GOT3 (cell line): ENCODE measurements at places on chromosomes 12 and 14.
A peak's percentile ranks its signal among the peaks of the same experiment; 100 is the strongest.

GRCh38 chr12:91057368-91058165 is at the start of gene KERA:
TSS of gene KERA (minus strand) at chr12:91058024. CDS start at chr12:91056281, 1,743 bp downstream.
- no peak for DNase-seq

- DNase-seq: no peak
Measured at GRCh38 chr14:101175731-101176534, 272.4 kb upstream of the RTL1 start.

- DNase-seq: no peak
Measured at GRCh38 chr14:60807971-60808370, 73.4 kb downstream of the MNAT1 start.

- no peak for DNase-seq
Measured at GRCh38 chr12:77678621-77679020, 152.1 kb upstream of the NAV3 start.

GRCh38 chr14:90373887-90374286 is 22.9 kb upstream of the CALM1 start:
- DNase-seq: no peak

GRCh38 chr14:101716077-101716950 is 45.2 kb upstream of the PPP2R5C start:
- no peak for DNase-seq

DNA sequence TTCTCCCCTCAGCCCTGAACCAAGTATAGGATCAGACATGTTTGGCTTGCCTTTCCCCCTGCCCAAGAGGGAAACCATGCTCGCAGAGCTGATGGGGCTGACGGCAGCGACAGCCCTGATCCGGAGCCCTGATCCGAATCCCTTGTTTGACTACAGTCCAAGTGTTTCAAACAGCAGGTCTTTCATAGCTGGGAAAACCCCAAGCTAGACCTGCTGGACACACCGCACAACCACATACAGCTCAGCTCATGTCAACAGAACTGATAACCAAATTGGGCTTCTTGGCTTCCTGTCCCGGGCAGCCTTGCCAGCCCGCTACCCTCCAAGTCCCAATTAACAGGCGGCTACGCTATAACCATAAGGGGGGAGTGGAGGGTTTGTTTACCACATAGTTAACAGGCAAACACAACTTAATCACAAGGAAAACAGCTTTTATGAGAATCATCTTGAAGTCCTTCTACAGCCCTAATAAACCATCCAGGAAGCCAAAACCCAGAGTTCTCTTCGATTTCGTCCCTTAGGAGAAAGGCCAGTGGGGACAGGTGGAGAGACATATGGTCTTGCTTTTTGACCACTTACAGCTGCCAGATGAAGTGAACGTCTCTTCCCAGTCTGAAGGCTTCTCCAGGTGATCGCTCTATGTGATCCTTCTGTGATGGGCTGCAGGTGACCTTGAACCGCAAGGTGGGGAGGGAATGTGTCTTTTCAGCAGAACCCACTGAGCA is 64.5 kb upstream of the MANSC4 start:
- no peak for DNase-seq

GRCh38 chr14:30620178-30620577 is 1.9 kb upstream of the SCFD1 start:
- DNase-seq: no peak

DNA sequence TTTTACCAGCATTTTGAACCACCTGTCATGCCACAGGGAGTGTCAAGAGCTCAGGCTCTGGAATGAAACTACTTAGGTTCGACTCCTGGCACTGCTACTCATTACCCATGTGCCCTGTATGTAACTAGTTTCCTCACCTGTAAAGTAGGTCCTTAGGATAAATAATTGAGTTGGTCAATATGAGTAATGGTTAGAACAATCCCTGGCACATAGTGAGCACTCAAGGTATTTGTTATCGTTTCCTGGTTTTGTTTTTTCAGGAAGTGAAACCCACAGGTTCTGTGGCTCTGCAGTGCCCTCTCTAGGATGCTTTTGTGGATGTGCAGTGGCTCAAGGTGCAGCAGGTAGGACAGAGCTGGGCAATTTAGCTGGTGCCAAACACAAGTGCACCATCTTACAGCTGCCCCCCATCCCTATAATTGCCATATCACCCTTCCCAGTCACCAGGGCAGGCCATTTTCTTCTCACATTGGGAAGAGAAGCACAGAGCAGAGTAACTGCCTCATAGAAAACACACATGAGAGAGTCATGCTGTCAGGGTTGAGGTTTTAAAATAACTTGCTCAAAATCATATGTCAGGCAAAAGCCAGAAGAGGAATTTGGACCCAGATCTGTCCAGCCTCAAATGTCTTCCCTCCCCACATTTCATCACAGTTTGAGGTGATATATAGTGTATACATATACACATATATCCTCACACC is 297.5 kb downstream of the RPAP3 start:
- DNase-seq: no peak

DNA sequence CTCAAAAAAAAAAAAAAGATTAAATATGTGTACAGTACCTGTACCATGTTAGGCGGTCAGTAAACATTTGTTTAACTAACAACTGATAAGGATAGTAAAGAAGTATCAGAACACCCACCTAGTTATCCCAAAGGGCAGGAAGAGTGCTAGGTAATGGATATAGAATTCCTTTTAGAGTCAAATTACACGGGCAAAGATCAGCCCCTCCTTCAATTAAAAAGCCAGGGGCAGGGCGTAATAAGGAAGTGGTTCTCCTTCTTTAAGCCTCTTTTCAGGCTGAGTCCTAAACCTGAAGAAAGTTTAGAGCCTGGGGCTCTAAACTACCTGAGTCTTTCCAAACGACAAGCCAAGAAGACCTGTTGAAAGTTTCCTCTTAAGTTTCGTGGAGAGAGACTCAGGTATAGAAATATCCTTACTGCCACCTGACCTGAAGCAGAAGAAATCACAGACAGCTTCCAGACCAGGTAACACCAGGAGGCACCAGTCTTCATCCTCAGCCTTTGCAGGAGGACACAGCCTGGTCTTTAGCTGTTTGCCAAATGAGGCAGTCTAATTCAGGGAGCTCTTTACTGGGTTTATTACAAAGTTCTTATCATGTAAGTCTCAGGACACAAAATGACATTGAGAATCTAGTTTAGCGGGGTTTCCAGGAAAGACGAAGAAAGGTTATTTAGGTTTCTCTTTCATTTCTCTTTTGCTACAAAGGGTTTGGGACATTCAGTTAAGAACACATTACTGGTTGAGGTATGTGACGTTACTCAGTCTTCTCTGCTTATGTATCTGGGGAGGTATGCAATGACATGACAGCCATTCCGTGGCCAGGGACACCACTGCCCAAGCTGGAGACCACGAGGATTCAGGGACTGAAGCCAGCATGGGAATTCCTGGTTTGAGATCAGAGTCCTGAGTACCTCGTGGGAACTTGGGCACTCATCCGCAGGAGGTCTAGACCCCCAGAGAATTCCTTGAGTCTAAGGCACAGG is at the start of gene BCL2L14:
BCL2L14 (plus strand) TSS at position 266 of the 983 bp plus-strand sequence. CDS start 8,367 bp downstream, outside the sequence.
- no peak for DNase-seq

GRCh38 chr14:33707716-33708115 is 243.2 kb downstream of the EGLN3 start:
- DNase-seq: no peak

GRCh38 chr12:106120519-106121105 is 18.1 kb downstream of the NUAK1 start:
- DNase-seq: no peak

DNA sequence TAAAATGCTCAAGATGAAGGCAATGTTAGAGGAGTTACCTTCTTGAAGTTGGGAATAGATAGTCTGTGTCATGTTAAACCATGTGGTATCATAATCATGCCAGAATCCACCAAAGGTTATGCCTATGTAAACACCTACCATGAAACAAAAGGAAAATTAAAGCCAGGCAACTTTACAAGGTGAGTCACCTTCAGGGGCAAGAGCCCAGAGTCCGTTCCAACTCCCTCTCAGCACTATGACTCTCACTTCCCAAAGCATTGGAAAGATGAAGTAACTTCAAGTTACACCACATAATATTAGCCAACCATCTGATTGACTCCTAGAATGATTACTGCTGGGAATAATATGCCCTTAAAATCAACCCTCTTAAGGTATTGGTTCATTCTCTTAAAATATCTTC is 38.5 kb downstream of the CATSPERB start:
- DNase-seq: no peak

DNA sequence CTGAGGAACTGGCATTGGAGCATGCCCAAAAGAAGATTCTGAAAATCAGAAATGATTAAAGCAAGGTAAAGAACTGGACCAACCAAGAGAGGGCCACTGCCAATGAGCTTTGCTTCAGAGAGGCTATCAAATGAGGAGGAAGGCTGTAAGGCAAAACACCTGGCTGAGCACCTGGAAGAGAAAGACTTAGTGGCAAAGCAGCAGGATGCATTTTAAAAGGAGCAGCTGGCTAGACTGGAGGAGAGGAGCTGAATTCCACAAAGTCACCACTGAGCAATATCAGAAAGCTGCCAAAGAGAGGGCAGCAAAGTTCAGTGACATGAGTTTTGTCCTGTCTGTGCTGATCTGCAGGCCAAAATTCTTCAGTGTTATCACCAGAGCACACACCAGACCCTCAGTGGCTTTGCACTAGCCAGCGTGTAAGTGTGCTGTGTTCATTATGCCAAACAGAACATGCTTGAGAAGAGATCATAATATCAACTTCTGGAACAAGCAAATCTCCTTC is 338.7 kb downstream of the TRHDE start:
- no peak for DNase-seq

- DNase-seq: no peak
Measured at GRCh38 chr14:53510281-53510912, 357.3 kb upstream of the DDHD1 start.

GRCh38 chr12:48451372-48451771 is 21.0 kb upstream of the ANP32D start:
- DNase-seq: no peak

DNA sequence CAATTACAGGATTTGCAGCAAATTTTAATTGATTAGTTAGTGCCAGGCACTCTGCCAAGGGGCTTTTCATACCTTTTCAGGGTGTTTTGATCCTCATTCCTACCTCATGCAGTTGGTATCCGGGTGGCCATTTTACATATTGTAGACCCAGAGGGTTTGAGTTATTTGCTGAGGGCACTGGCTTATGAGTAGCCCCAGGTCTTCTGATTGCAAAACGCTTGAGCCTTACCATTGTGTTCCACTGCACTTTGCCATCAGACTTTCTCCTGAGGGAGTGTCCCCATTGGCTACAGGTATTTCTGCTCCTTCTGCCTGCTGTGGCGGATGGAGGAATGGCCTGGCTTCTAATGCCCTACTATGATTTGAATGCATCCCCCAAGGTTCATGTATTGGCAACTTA is 257.8 kb upstream of the CRY1 start:
- DNase-seq: no peak

DNA sequence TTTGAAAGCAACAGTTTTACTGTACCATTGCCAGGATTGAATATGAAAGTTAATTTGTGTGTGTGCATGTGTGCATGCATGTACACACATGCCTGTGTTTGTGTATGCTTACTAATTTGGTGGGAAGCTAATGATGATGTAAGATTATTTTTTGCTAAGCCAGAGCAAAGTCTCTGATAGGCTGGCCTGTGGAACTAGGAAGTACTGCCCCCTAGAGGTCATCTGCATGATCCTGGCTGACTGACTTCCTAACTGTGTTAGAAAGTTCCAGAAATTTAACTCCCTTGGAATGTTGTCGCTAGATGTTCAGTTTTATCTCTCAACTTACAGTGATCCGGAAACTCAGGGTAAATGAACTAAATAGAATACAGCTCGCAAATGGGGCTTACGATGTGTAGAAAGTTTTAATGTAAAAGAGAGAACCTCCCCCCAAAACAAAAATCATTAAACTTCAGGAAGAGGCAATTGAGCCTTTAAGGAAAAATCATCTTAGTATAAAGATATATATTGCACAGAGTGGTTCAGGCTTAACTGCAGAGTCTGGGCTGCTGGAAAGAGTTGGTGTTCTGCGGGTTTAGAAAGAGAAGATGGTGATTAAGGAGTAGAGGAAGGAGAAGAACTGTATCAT is 34.3 kb upstream of the SLC38A1 start:
- DNase-seq: no peak

DNA sequence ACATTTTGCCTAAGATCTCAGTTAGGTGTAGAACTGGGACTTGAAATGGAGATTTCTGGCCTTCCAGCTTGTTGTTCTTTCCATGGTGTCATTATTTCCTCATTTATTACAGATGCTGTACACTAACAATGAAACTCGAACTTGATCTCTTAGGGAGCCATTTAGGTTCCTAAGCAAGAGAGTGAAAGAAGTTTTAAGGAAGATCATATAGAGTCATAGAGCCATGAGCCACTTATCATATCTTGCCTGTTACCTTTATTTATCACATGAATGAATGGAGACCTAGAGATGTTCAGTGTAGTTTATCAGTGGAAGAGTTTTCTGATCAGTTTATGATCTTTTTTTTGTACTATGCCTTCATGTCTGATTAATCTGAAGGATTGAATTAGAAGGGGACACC is 9.9 kb downstream of the HELB start:
- no peak for DNase-seq

DNA sequence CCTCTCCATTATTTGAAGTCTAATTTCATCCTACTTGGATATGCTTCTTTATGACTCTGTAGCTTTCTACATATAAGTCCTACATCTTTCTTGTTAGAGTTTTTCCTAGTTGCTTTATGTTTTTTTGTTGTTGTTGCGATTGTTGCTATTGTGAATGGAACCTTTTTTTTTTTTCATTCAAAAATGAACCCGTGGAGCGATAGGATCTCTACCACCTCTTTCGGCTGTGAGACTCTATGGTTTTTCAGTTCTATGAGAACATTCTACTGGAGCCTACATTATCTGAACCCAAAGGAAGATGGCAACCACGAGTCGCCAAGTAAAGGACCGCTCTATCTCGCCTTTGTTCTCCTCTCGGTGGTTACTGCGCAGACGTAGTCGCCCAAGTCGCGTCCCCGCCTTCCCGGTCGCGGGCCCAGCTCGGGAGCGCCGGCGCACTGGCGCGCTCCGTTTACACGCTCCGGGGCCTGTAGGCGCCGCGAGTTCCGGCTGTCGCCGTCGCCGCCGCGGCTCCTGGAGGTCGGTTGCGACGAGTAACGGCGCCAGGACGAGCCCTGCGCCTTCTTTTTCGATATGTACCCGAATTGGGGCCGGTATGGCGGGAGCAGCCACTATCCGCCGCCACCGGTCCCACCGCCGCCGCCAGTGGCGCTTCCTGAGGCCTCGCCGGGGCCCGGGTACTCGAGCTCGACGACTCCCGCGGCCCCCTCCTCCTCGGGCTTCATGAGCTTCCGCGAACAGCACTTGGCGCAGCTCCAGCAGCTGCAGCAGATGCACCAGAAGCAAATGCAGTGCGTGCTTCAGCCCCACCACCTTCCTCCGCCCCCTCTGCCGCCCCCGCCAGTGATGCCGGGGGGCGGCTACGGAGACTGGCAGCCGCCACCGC is at the start of gene YLPM1:
YLPM1 (plus strand) TSS at position 400 of the 886 bp plus-strand sequence; CDS start at position 574, 174 bp downstream.
- peak; percentile 65 for DNase-seq

- no peak for DNase-seq
Measured at GRCh38 chr12:32768518-32768917, 12.8 kb upstream of the YARS2 start.
